ENCODE measurements at places on chromosomes 11 and 22.

DNA sequence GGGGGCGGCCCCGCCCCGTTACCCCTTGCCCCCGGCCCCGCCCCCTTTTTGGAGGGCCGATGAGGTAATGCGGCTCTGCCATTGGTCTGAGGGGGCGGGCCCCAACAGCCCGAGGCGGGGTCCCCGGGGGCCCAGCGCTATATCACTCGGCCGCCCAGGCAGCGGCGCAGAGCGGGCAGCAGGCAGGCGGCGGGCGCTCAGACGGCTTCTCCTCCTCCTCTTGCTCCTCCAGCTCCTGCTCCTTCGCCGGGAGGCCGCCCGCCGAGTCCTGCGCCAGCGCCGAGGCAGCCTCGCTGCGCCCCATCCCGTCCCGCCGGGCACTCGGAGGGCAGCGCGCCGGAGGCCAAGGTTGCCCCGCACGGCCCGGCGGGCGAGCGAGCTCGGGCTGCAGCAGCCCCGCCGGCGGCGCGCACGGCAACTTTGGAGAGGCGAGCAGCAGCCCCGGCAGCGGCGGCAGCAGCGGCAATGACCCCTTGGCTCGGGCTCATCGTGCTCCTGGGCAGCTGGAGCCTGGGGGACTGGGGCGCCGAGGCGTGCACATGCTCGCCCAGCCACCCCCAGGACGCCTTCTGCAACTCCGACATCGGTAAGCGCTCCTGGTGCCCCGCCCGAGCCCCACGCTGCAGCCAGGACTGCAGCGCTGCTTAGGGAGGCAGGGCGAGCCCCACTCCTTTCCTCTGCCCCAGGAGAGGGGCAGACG, at the start of gene TIMP3:
Gene TIMP3, plus strand, starts transcription at position 169 of the 700 bp plus-strand sequence. Its CDS starts 297 bp downstream, at position 466.
- H3K4me1 ChIP-seq = peaks cover 45% of the 10 kb centered on the region
- DNase-seq = peak; percentile 83
- H3K36me3 ChIP-seq = no peaks in the 10 kb centered on the region
- H3K27me3 ChIP-seq = peaks cover 16% of the 10 kb centered on the region

DNA sequence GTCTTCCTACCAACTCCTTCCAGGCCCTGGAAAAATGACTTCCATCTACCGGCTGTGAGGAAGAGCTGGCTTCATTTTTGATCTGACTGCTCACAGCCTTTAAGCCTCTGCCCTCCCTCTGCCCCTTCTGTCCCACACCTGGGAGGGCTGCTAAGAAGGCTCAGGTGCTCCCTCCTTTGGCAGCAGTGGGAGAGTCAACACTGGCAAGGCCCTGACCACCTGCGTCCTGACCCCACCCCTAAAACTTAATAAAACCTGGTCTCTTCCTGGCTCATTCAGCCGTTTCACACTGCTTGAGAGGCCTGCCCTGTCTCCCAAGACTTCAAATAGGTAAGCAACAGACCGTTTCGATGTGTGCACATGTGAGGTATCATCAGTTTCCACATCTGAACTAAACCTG, 52.1 kb upstream of the NFRKB start:
- H3K36me3 ChIP-seq = peaks cover 20% of the 10 kb centered on the region
- H3K4me3 ChIP-seq = no peak overlapping the region
- H3K27me3 ChIP-seq = no peaks in the 10 kb centered on the region
- no peak overlapping the region for H3K27ac ChIP-seq
- H3K4me1 ChIP-seq = peaks cover 36% of the 10 kb centered on the region

- no peak overlapping the region for H3K4me3 ChIP-seq
- H3K27ac ChIP-seq = no peak overlapping the region
- no peaks in the 10 kb centered on the region for H3K27me3 ChIP-seq
- no peak for DNase-seq
- H3K4me1 ChIP-seq = peaks cover 8% of the 10 kb centered on the region
Measured at GRCh38 chr11:116446048-116446941, 326.5 kb downstream of the BUD13 start.

GRCh38 chr11:129312730-129313503, 62.7 kb upstream of the BARX2 start:
- DNase-seq = no peak
- H3K27me3 ChIP-seq = no peaks in the 10 kb centered on the region
- H3K4me3 ChIP-seq = no peak overlapping the region
- H3K27ac ChIP-seq = no peak overlapping the region
